Activated CD4-positive, alpha-beta T cell treated with anti-CD3 and anti-CD28 coated beads for 1 hour (primary cell): ENCODE measurements at places on chromosomes 1 and 21.
A peak's percentile ranks its signal among the peaks of the same experiment; 100 is the strongest.

- no peak for DNase-seq
Measured at GRCh38 chr1:239387304-239388158, 1.2 kb downstream of the CHRM3 start.

GRCh38 chr1:8889925-8890785 lies 11.7 kb upstream of the ENO1 start:
- DNase-seq, result no peak

GRCh38 chr1:223772771-223773160 lies 60.4 kb downstream of the CAPN2 start:
- no peak for DNase-seq

DNA sequence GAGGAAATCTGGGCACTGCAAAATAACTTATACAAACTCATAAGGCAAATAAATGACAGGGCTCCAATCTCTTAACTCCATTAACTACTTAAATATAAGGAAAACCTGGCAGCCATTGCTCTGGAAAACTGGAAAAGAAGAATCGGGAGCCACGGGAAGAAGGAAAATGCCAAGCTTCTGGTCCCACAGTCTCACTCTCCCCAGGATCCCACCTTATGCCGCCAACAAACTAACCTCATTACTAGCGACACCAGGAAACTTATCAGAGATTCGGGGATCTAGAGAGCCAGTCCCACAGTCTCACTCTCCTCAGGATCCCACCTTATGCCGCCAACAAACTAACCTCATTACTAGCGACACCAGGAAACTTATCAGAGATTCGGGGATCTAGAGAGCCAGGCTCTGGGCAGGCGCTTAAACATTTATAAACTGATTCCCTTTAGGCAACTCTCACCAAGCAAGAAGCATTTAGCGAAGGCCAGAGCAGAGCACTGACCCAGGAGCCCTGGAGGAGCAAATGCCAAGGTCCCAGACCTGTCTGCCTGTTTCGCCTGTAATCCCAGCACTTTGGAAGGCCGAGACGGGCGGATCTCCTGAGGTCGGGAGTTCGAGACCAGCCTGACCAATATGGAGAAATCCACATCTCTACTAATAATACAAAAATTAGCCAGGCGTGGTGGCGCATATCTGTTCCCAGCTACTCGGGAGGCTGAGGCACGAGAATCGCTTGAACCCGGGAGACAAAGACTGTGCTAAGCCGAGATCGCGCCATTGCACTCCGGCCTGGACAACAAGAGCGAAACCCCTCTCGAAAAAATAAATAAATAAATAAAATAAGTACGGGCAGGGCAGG lies 720 bp downstream of the PSMB2 start:
- no peak for DNase-seq

- DNase-seq, result no peak
Measured at GRCh38 chr1:57800376-57800775, 376.5 kb upstream of the DAB1 start.

GRCh38 chr1:201726700-201727099 lies 102.3 kb upstream of the IPO9 start:
- DNase-seq, result no peak

DNA sequence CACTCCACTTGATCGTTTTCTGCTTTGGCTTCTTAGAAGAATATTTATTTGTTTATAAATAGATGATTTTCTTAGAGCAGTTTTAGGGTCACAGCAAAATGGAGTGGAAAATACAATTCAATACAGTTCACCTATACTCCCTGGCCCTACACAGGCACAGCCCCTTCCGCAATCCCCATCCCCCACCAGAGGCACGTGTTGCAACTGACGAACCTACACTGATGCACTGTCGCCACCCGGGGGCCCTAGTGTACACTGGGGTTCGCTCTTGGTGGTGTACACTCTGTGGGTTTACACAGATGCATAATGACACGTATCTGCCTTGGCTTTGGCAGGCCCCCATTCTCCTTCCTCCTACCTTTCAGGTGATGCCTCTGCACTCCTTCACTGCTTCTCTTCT lies 8.0 kb downstream of the ECHDC2 start:
- no peak for DNase-seq

DNA sequence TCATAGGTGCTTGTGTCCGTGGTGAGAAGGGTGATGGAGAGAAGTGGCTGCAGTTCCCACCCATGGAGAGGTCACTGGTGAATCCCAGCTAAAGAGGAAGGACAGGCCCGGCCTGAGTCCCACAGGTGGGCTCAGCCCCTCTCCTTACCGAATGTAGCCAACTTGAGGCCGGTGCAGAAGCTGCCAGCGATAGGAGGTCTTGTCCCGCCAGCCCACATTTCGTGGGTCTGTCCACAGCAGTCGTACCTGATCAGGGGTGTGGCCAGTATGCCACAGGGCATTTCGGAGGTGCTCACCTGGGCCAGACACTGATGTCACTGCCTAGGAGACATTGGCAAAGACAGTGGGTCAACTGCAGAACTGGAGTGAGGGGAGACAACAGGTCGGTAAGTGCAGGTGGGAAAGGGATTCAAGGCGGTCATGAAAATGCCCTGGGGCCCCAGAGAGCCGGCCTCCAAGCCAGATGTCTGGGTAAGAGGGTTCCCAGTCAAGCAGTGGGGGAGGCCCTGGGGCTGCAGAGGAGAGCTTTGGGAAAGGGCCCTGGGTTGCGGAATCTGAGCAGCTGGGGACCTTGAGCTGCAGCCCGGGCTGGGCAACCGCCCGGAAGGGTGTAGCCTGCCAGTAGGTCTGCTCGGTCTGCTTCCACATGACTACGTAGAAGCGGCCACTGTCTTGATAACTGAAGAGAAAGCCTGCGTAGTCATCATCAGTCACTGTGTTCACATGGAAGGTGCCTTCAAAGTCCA lies 10.6 kb downstream of the THBS3 start:
- no peak for DNase-seq

DNA sequence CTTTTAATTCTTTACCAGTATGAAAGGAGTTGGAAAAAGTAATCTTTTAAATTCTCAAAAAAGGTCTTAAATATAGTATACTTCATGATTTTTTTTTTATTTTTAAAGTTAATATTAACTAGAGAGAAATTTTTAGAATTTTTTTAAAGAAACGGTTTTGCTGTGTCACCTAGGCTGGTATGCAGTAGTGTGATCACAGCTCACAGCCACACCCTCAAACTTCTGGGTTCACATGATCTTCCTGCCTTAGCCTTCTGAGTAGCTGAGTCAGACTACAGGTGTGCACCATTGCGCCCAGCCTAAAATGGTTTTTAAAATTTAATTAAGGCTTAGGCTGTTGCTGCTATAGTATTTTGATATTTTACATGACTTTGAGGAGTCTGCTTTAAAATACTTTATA lies 52.4 kb downstream of the TLCD4 start:
- DNase-seq, result no peak

GRCh38 chr21:41201385-41201784 lies 33.4 kb downstream of the BACE2 start:
- no peak for DNase-seq

DNA sequence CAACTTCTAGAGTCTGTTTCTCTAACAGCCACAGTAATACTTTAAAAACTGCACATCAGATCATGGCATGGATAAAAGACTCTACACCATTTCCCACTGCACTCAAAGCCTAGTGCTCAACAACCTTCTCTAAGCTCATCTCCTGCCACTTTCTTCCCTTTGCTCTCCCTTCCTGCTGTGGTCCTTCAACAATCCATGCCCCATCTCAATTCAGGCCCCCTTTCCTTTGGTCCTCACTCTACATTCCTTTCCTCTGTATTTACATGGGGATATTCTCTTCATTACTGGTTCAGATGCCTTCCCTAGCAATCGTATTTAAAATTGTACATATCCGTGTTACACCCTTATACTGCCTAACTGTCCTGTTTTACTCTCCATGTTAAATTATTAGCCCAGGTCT lies 19.0 kb downstream of the SOD1 start:
- DNase-seq, result no peak

GRCh38 chr1:2382621-2383361 lies 8.6 kb downstream of the MORN1 start:
- no peak for DNase-seq

- peak; percentile 31 for DNase-seq
Measured at GRCh38 chr1:25771221-25772114, 28.5 kb upstream of the SELENON start.

- no peak for DNase-seq
Measured at GRCh38 chr1:228015276-228016180, 8.7 kb downstream of the WNT3A start.

- DNase-seq, result no peak
Measured at GRCh38 chr21:17848228-17848627, 29.1 kb upstream of the C21orf91 start.

- no peak for DNase-seq
Measured at GRCh38 chr1:62230718-62231117, 36.1 kb downstream of the L1TD1 start.

DNA sequence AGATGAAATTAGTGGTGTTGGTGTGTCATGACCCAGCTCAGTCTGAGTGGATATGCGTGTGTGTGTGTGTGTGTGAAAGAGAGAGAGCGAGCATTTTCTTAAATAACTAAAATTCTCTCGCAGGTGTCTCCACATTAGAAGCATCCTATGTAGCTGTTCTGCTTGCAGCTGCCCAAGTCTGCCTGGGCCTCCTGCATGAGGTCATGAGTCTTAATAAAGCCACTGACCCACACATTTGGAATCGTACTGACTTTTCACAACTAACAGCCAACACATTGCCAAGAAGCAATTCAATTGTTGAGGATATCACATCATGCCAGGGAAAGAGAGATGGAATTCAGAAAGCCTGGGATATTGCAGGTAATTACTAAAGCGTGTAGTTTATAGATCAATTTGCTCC lies 238.2 kb upstream of the AJAP1 start:
- no peak for DNase-seq

DNA sequence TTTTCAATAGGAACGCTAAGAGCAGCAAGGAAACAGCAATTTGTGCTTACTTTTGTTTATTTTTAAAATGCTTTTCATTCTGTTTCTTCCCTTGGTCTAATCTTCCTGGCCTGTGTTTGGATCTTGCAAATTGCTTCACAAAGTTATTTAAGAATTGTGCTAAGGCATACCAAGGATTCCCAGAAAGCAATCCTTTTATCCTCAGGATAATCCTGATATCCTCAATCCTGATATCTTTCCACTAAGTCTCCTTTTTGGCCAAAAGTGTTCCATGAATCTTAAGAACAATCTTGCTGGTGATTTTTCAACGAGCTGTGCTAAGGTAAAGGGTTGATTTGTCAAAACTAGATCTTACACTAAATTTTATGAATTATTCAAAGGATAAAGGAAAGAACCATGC lies 1577.9 kb downstream of the PLA2G4A start:
- no peak for DNase-seq

DNA sequence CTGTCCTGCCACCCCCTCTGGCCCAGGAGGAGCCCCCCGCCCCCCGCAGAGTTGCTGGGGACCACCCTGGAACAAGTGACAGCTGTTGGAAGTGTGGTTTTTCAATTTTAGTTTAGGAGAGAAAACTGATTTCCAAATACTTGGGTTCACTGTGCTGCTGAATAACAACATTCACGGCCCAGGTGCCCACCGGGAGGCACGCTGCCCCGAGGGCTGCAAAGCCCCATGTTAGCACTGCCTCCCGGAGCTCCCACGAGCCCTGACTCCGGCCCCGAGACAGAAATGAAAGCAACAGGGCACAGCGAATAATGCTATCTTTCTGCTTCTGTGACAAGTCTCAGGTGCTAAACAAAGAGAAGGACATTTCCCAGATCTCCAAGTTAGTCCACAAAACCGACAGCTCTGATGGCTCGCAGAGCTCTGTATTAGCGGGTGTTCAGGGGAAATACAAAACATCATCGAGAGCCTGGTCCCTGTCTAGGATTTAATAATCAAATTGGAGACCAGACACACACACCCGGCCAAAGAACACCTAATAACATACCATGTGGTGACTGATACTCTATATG lies 451.5 kb downstream of the KIF26B start:
- DNase-seq, result no peak

DNA sequence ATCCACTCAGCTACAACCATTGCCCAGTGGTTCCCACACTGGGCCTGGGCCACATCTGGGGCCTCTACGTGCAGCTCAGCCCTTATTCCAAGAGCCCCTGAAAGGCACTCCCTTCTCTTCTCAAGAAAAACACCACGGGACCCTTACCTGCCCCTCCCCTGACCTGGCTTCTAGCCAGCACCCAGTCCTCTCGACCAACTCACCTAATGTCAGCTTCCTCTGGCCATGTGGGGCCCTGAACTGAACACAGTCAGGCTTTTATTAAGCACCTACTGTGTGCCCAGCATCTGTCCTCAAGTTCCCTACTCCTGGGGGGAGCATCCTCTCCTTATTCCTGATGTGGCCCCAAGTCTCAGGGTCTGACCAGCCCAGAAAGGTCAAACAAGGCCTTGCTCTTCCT lies 208.4 kb downstream of the MATN1 start:
- no peak for DNase-seq

DNA sequence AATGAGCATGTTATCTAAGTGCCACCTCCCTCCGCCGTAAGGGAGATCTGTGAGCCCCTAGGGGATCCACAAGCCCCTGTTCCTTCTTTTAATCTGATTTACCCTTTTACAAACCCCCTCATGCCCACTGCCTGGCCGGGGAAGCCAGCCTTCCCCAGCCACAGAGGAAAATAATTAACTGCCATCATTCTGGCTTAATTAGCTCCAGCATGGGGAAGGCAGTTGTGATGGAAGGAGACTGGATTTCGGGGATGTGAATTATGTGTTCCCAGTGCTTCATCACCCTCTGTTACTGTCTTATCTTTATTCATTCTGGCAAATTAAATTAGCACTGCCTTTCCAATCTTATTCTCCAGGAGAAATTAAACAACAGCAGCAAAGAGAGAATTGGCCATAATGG lies 135.8 kb downstream of the PTPRU start:
- DNase-seq, result no peak

DNA sequence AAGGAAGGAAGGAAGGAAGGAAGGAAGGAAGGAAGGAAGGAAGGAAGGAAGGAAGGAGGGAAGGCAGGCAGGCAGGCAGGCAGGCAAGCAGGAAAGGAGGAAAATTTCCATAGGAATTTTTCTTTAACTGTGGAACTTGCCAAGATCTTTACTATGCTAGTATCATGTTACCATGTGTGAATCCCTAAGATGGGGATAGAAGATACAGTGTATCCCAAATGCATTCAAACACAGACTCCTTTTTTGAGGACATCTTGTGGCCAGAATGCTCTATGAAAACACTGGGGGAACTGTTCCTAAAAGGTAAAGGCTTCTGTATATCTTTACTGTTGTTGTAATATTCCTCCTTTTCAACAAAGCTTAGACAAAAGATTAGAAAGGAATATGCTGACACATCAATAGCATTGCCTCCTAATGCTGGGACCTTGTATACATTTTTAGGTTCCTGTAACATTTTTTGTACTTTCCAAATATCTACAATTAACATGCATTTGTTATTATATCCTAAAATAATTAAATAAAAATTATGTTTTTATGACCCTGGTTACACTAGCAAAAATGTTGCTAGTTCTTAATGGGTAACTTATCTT lies 20.6 kb downstream of the CCDC190 start:
- no peak for DNase-seq

DNA sequence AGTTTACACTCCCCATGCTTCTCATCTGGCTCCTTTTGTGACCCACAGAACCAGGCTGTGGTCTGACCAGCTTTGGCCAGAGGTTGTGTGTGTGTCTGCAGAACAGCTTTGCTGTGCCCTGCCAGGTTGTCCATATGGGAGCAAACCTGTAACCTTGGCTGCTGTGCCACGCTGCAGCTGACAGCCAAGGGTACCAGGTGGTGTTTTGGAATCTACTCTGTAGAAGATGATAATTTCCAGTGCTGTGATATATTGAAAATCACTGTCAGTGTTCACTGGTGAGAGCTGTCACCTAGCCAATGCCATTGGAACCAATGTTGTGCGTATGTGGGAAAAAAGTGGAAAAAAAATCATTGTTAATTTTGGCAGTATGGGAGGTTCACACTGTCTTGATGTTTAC lies 18.2 kb downstream of the CENPF start:
- DNase-seq, result no peak

GRCh38 chr1:86965827-86966182 lies 51.4 kb downstream of the HS2ST1 start:
- DNase-seq, result no peak
